ENCODE measurements at places on chromosomes 6 and 20. TPM values are rescaled to one million over a fixed set of nuclear protein-coding genes. Genes with fewer than 3 reads are reported as not detected.

Gene PLEKHG1
- 0.04 TPM for total RNA-seq

- no peak for DNase-seq
These were observed 37.9 kb upstream of the BEND6 start for GRCh38 chr6:56916849-56917551.

GRCh38 chr6:108074057-108074358 is 533 bp downstream of the OSTM1 start:
- peak; percentile 3 for DNase-seq

Gene TPX2
- total RNA-seq: 190 TPM

- no peak for DNase-seq
These were observed 67.2 kb upstream of the SNX9 start for GRCh38 chr6:157755746-157756411.

- no peak for DNase-seq
These were observed 30.2 kb downstream of the RANBP9 start for GRCh38 chr6:13681305-13682061.

- DNase-seq: no peak
These were observed 26.5 kb upstream of the HEY2 start for GRCh38 chr6:125722886-125723285.

GRCh38 chr6:145652572-145652971 is 82.7 kb downstream of the EPM2A start:
- DNase-seq: no peak

Gene RBPJL
- total RNA-seq: not detected

- no peak for DNase-seq
These were observed 21.4 kb upstream of the PAQR8 start for GRCh38 chr6:52340603-52340880.

GRCh38 chr20:47546184-47547033 is 44.7 kb downstream of the NCOA3 start:
- no peak for DNase-seq

GRCh38 chr6:77324866-77325265 is 138.4 kb downstream of the HTR1B start:
- no peak for DNase-seq

Gene IRAK1BP1
- total RNA-seq: 1.5 TPM

Gene ARID1B
- 38.0 TPM for total RNA-seq

Measured in HepG2 (cell line).